ENCODE measurements at places on chromosomes 3 and 15.

DNA sequence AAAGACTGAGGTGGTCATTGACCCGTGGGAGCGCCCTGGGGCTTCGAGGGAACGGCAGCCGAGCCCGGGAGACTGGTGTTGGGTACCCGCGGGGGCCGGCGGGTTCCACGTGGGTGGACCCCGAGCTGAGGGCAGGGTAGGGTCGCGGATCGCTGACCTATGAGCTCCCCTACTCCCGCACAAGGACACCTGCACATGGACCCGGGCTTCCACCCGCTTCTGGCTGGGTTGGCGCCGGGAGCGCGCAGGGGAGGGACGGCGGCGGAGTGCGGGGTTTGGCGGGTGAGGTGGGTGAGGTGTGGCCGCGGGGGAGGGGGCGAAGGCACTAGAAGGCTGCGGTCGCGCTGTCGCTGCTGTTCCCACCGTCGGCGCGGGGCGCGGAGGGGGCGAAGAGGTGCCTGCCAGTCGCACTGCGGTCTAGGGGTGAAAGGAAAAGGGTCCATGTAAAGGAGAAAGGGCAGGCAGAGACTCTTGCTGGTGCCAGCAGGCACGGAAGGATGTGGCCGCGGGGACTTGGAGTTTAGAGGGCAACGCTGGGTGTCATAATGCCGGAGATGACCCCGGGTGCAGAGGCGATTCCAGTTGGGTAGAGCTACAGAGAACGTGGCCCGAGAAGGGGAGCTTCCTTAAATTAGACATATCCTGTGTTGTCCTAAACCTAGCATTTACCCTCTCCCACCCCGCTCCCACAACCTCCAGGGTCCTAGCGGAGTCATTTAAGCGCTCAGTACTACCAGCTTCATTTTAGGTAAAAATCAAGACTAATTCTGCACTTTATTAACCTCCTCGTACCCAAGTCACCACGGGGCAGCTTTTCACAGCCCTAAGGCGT, 245.9 kb upstream of the TOPAZ1 start:
- DNase-seq, result no peak

GRCh38 chr3:96863129-96863740, 48.8 kb downstream of the EPHA6 start:
- no peak for DNase-seq

- DNase-seq, result no peak
Observed at GRCh38 chr3:69819282-69819681, 80.0 kb downstream of the MITF start.

DNA sequence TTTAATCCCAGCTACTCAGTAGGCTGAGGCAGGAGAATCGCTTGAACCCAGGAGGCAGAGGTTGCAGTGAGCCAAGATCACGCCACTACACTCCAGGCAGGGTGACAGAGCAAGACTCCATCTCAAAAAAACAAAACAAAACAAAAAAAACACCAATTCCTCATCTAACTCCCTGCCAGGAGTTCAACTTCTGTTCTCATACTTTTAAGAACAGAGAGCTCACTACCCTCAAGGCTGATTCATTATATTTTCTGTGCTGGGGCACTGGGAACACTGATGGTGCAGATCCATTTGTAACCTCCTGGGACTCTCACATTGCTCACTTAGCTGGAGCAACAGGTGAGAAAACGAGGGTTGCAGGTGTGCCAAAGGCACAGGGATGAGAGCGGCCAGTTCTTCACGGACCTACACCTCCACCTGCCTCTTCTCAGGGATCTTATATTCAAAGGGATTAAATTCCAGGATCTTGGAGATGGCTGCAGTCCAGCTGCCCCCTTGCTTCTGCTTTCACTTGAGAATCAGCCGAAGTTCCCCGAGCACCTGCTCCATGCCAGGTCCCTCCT, 12.3 kb upstream of the CSK start:
- DNase-seq, result no peak

DNA sequence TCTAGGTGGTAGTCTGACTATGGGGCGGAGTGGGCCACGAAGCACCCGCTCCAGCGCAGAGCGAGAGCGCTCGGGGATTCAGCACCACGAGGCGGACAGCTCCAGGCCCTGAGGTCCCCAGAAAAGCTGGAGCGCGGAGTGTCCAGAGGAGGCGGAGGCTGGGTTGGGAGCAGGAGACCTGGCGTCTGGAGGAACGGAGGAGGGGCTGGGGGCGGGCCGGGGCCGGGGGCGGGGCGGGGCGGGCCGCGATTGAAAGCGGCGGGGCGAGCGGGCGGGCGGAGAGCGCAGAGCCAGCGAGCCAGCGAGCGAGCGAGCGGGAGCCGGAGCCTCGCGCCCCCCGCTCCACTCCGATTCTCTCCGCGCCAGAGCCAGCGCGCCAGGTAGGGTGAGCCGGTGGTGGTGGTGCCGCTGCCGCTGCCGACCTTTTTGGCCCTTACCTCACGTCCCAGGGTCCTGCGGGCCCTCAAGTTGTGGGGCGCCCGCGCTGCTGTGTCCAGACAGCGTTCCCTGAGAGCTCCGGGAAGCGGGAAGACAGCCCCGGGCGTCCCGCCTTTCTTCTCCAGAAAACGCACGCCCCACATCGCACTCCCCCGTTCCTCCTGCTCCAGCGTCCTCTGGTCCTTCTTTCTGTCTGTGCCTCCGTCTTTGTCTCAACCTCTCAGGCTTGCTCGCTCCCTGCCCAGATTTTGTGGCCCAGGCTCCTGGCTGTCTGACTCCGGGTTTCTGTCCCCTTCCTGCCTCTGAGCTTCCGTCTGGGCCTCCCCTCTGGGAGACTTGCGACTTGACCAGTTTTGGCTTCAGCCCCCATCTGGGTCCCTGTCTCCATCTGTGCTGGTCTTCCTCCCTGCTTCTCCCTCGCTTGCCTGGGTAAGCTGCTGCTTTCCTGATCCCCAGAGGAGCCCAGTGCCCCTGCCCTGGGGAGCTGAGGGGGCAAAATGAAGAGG, at the start of gene GRM2:
Gene GRM2 (plus strand): TSS at position 281 of the 944 bp plus-strand sequence. CDS start 1,916 bp downstream, outside the sequence.
- no peak for DNase-seq

Measured in activated CD4-positive, alpha-beta T cell treated with anti-CD3 and anti-CD28 coated beads, Interleukin-2, amount 50 U/mL, for 4 hours (primary cell).